ENCODE measurements at places on chromosomes 1 and 21. TPM values are rescaled to one million over a fixed set of nuclear protein-coding genes. Genes with fewer than 3 reads are reported as not detected.
A peak's percentile ranks its signal among the peaks of the same experiment; 100 is the strongest.

DNA sequence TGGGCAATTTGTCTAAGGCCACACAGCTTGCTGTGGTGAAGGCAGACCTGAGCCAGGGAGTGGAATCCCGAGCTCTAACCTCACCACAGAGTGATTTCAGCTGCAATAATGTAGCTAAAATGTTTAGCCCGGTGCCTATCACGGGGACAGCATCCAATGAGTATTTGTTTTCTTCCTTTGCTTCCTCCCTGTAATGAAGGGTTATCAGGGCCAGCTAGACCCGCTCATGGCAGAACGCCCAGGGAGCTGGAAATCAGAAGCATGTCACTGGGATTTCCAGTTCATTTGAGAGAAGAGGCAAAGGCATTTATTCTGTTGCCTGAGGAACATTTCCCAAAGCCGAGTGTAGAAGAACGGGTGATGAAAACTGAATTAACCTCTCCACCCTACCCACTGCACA lies 183.1 kb downstream of the ZSCAN20 start:
- peak; percentile 73 for DNase-seq

GRCh38 chr1:234507626-234508387 lies 28.8 kb upstream of the TARBP1 start:
- no peak for DNase-seq

DNA sequence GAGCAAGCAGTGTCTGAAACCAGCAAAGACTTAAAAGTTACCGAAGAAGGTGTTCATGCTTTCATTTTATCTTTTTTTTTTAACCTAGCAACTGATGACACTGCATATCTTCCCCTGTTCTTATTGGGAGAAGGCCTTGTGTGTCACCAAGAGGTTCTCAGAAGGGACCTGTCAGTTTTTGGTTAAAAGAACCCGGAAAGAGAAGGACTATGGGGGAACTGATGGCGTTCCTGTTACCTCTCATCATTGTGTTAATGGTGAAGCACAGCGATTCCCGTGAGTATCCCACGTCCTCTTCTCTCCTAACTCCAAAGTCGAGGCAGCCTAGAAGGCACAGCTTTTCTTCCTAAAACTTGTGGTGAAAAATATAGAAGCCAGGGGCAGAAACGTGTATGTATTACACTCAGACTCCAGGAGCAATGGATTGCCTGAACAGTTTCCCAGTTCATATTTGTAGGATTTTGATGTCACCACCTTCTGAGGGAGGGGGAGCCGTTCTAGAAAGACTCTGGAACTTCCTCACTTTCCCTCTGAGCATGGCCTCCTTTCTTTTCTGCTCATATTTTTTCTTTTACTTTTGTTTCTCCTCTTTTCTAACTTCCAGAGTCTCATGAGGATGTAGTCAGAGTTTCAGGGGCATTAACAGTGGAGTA lies at the start of gene MR1:
Gene MR1, plus strand, starts transcription at position 185 of the 653 bp plus-strand sequence. Its CDS starts 25 bp downstream, at position 210.
- peak; percentile 93 for DNase-seq

DNA sequence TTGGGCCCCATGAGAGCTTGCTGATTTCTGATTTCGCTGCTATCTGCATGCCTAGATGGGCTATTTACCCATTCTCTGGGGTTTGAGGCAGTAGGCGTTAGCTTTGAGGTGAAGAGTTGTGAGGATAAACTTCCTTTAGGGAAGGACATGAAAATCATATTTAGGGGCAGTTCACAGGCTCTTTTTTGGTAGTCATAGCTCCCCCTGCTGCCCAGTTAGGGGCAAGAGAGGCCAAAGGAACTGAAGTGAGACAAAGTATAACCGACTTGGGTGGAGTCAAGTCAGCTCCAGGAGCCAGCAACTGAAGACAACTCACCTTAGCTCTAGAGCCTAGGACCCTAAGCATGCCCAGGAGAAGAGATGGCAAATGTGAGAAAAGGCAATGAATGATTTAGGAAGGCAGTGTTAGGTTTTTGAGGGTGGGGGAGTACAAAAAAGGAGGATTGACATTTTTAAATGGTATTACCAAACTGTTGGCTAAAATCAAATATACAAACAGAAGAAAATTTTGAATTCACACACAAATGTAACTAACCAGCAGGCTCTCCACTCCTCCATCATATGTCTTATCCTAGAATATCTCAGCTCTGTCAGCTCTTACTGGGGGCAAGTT lies 625.2 kb downstream of the LMO4 start:
- peak; percentile 55 for DNase-seq

- no peak for DNase-seq
Observed at GRCh38 chr1:3172431-3173380, 103.7 kb downstream of the PRDM16 start.

- DNase-seq, result peak; percentile 44
Observed at GRCh38 chr1:60904099-60904851, 178.1 kb upstream of the NFIA start.

GRCh38 chr1:236370420-236370819 lies 23.7 kb upstream of the EDARADD start:
- no peak for DNase-seq

GRCh38 chr1:24973315-24973714 lies 43.2 kb upstream of the RUNX3 start:
- no peak for DNase-seq

DNA sequence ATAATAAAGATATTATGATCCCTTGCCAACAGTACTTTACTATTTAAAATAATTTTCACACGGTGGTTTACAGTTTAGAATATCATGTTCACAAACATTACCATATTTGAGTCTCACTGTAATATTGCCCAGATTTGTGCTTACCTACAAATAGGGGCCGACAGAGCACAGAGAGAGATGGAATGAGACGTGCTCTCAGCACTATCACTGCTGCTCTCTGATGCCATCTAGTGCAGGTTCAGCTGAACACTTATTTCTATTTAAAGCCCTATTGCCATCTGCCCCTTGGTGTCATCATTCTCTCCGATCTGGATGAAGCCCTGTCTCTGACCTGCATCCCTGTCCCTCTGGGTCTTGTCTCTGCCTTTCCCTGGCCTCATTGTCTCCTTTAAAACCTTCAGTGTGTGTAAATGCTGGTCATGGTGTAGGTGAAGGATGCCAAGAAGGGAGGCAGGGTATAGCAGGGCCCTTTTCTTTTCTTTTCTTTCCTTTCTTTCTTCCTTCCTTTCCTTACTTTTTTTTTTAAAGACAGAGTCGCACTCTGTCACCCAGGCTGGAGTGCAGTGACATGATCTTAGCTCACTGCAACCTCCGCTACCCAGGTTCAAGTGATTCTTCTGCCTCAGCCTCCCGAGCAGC lies 6.9 kb upstream of the GPATCH4 start:
- peak; percentile 76 for DNase-seq

DNA sequence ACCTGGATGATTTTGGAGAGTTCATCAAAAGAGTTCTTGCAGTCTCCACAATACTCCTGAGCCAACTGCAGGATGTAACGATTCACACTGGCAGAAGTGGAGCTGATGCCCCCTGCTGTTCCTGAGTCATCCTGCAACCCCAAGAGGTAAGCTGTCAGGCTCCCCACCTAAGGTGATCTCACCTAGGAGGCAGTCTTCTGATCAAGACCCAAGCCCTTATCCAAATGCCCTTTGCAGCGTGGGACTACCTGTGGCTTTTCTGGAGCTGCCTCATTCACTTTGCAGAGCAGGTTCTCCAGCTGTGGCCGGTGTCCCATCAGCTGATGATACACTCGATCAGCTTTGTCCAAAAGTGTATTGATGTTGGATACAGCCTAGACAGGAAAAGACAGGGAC lies 96.4 kb downstream of the UBR4 start:
- peak; percentile 14 for DNase-seq

DNA sequence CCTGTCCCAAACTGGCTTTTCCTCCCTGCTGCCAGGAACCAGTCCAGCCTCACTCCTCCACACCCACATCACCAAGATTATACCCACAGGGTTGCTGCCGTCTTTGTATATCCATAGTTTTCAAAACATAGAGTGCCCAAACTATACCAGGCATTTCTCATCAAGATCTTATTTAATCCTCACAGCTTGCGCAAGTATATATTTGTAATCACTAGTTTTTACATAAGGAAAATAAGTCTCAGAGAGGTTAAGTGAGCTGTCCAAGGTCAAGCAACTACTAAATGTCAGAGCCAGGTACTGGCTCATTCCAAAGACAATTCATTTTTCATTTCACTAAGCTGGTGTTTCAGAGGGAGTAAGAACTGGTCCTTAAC lies 34.9 kb upstream of the ZNF362 start:
- no peak for DNase-seq

DNA sequence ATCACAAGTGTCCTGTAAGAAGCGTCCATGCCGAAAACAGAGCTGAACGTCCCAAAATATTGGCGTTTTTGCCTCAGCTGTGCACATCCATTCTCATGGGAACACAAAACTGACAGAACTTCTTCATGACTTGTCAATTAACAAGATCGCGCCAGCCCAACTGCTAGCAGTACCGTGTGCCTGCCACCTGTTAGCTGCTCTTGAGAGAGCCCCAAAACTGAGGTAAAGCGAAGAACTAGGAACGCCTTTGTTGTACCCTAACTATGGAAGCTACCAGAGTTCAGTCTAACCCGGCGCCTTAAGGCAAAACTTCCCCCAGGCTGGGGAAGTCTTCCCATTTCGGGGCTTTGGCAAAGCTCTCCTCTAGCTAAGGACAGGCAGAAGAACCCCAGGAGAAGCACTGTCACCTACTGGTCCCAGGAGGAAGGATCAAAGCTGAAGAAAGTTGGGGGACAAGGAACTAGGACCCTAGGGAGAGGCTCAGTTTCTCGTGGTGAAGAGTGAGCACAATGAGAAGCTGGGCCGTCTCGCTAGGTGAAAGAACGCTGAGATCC lies 719 bp downstream of the EYA3 start:
- DNase-seq, result peak; percentile 8

- DNase-seq, result peak; percentile 35
Observed at GRCh38 chr1:114043054-114043453, 63.8 kb downstream of the OLFML3 start.

GRCh38 chr21:21119091-21119490 lies 120.9 kb downstream of the NCAM2 start:
- no peak for DNase-seq

DNA sequence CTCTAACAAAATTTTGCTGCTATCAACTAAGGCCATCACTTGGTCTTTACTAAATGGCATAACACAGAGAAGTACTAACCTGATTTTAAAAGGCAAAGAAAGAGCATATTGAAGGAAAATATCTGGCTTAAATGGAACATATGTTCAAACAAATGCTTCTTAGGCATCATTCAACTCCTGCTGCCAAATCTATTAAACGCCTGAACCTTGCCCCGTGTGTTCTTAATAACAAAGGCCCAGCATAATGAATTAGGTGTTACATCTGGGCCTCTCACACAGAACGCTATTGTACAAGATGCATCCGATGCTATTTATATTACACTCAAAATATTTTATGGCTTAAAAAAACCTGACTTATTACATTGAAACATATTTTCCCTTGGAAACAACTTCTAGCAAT lies 48.4 kb downstream of the B3GALNT2 start:
- no peak for DNase-seq

DNA sequence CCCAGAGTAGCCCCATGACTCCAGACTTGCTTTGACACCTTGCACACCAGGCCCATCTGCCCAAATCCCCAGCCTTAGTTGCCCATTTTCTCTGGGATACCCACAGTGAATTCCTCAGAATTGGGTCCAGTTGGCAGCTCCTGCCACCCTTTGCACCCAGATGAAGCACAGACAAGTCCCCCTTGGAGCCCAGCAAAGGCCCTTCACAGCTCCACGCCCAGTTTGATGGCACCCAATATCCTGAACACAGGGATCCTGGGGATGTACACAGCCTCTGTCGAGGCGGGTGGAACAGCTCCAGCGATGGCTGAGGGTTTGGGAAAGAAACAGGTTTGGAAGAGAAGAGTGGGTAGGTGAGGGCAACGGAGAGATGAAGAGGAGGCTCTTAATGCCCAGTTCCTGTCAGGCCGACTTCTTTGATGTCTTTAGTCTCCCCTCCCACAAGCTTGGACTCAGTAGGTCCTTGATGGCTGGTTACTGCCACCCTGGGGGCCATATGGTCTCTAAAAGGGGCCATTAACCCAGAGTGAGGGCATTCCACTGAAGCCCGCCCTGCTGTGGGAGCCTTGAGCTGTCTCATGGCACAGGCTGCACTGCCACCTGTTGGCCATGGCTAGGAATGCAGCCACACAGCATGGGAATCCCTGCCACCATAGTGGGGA lies 21.7 kb downstream of the TMEM53 start:
- DNase-seq, result peak; percentile 70

DNA sequence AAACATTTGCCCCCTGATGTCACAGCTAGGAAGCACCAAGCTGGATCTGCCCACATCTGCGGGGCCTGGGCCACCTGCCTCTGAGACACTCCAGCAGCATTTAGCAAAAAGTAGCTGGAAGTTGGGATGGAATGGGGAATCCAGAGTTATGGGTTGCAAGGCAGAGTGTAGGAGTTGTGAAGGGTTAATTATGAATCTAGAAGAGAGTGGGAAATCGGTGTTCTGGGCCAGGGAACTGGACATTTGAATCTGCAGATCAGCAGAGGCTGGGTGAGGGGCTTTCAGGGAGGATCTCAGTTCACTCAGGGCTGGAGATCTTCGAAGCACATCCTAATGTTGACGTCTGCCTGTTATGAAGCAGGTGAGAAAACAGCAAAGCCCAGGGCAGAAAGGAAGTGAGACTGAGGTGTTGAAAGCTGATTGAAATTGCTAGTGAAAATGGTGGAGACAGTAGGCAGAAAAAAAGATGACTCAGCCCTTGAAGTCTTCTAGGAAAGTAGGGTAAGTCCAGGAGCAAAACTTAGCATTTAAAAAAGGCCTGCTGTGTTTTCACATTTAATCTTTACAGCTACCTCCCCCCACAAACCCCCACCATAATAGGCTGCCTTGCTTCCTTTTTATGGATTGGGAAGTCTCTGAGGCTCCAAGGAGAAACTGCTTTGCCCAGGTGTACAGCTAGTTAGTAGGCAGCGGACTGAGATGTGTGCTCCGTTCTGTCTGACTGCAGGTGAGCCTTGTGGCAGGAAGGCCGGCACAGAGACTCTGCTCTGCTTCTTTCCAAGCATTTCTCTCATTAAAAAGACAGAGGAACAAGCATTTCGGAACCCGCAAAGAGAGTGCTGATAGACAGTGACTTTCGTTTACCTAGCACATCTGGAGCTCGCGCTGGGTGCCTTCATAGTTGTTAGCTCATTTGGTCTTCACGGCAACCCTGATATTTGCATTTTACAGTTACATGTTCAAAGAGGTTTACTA lies 7.2 kb downstream of the VANGL1 start:
- DNase-seq, result no peak

- DNase-seq, result no peak
Observed at GRCh38 chr1:150249936-150250335, 7.6 kb upstream of the CA14 start.

- no peak for DNase-seq
Observed at GRCh38 chr21:34819357-34819999, 150.7 kb downstream of the CLIC6 start.

- DNase-seq, result no peak
Observed at GRCh38 chr1:27609618-27610240, 5.8 kb upstream of the AHDC1 start.

GRCh38 chr1:159802111-159802510 lies at the start of gene FCRL6:
TSS of gene FCRL6 (plus strand) at chr1:159802360. CDS start at chr1:159802425, 65 bp downstream.
- DNase-seq, result no peak

S100A7 gene
- not detected for total RNA-seq

PEX19 gene
- 31.8 TPM for total RNA-seq

TCHHL1 gene
- 6.5 TPM for total RNA-seq

KMO gene
- total RNA-seq, result 4.6 TPM

GNG4 gene
- total RNA-seq, result 1.9 TPM

CFHR4 gene
- not detected for total RNA-seq

F5 gene
- 2.9 TPM for total RNA-seq

ESRRG gene
- 5.8 TPM for total RNA-seq

APOBEC4 gene
- total RNA-seq, result 4.6 TPM
